ENCODE measurements at places on chromosomes 4 and X.
A peak's percentile ranks its signal among the peaks of the same experiment; 100 is the strongest.

DNA sequence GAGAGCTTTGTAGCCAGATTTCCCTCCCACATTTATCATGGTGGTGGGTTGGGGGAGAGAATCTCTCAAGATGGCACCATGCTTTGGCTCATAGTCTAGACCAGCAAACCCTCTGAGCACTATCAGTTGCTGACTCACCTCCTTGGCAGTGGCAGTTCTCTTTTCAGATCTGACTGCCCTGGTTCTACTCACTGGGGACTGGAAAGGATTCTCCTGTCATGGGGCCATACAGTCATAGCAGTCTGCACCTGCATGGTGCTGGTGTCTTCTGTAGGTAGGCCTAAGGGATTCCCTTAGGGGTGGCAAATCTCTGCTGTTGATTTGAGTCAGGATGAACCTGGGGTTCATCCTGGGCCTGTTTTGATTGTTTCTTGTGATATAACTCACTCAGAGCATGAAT is 2.6 kb downstream of the TEX13B start:
- DNase-seq = no peak

GRCh38 chr4:112410364-112410763 is 105.6 kb downstream of the NEUROG2 start:
- DNase-seq = no peak

DNA sequence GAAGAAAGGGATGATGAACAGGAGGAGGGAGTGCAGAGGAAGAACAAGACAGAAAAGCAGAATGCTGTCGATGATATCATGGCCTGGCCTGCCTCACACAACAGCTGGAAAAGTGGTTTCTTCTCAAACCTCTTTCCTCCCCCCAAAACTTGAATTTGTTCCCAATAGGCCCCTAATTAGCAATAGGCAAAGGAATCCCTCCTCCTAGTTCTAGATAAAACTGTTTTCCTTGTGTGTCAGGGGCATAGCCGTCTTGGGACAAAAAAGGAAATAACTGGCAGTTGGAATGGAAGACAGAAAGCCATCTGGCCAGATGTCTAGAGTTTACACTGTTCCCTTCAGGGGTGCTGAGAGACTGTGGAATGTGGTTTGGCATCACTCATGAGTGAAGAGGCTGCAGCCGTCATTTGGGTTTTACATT is 177.8 kb upstream of the C1QTNF7 start:
- no peak for DNase-seq

DNA sequence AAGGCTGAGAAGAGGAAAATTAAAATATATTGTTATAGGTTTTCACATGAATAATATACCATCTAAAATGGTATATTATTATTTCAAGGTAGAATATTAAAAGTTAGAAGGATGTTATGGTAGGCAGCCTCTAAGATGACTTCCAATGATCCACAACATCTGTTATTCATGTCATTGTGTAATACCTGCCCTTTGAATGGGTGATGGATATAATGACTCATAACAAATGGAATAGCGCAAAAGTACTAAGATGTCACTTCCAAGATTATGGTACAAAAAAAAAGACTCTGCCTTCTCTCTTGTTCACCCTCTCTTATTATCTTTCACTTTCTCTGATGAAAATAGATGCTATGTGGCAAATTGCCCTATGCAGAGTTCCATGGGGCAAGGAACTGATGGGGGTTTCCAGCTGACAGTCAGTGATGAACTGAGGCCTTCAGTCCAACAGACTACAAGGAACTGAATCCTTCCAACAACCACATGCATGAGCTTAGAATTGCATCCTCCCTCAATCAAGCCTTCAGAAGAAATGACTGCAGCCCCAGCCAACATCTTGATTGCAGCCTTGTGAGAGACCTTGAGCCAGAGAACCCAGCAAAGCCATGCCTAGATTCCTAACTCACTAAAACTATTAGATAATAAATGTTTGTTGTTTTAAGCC is 57.7 kb downstream of the HS6ST2 start:
- no peak for DNase-seq

DNA sequence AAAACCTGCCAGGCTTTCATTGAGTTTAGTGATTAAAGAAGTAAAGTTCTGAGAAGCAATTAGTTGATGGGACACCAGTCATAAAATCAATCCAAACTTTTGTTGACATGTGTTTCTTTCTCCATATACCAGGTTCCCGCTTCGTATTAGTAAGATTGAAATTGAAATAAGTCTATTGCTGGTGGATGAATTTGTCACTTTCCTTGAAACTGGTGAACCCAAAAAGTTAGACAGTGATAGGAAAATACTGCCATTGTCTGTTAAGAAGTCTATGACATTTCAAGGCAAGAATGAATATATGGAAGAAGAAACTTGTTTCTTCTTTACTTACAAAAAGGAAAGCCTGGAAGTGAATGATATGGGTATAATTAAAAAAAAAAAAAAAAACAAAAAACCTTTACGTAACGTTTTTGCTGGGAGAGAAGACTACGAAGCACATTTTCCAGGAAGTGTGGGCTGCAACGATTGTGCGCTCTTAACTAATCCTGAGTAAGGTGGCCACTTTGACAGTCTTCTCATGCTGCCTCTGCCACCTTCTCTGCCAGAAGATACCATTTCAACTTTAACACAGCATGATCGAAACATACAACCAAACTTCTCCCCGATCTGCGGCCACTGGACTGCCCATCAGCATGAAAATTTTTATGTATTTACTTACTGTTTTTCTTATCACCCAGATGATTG is at the start of gene CD40LG:
Gene CD40LG, plus strand, starts transcription at position 482 of the 684 bp plus-strand sequence. Its CDS starts 91 bp downstream, at position 573.
- no peak for DNase-seq

- DNase-seq = no peak
Measured at GRCh38 chr4:88533088-88533790, 9.7 kb upstream of the PYURF start.

- DNase-seq = no peak
Measured at GRCh38 chrX:72470532-72471223, 102.0 kb downstream of the HDAC8 start.

DNA sequence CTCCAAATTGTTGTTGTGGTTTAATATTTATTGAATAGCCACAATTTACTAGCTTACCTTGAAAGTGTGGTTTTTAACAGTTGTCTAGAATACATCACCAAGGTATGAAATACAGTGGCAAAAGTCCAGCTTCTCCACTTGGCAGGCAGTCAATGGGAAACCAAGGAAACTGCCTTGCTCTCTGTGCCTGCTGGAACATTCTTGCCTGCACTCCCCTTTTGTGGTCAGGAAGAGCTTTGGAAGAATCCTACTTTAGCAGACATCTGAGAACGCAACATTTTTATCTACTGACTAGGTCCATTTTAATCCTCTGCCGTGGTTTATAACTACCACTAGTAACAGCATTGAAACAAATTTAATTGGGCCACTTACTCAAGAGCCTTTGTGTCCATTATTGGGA is 64.5 kb downstream of the TENM3 start:
- no peak for DNase-seq

DNA sequence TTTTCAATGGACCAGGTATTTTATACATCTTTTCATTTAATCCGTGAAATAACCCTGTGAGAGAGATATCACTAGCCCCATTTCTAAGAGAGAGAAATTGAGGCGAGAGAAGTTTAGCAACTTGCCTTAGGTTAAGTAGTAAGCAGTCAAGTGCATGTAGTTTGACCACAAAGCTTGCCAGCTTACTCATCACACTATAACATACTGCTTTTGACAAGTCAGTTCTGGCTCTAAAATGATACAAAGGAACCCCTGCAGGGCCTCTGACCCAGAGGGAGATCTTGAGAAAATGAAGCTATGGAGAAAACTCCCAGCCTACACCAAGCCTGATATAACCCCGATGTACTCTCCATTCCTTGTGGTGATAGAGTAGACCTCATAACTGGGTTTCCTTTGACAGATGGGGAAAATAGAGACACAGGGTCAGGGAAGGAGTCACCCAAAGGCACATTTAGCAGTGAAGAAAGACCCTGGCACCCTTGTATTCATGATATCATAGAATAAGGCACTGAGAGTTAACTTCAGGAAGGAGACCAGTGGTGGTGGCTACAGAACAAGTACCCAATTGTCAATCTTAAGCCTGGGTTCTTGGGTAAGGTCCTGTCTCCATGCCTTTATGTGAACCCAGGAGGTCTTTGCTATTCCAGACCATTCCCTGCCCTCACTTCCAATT is 60.2 kb upstream of the MSN start:
- no peak for DNase-seq

- DNase-seq = no peak
Measured at GRCh38 chr4:89055157-89056080, 1.6 kb downstream of the FAM13A start.

GRCh38 chr4:8439914-8440491 is 520 bp downstream of the ACOX3 start:
- DNase-seq = peak; percentile 54

- DNase-seq = no peak
Measured at GRCh38 chrX:9890681-9891091, 76.5 kb upstream of the CLDN34 start.

DNA sequence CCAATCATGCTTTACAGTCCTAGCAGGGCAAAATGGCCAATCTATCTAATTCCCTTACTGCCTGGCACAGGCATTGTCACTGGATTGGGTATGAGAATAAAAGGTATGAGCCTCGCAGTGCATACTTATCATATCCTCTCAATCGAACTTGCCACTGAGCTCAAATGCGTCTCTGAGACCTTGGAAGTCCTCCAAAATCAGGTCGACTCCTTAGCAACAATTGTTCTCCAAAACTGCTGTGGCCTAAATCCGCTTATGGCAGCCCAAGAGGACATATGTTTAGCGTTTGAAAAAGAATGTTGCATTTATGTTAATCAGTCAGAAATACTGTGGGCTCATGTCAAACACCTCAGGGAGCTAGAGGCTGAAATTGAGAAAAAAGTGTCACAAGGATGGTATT is 69.7 kb downstream of the SPIN4 start:
- DNase-seq = no peak

DNA sequence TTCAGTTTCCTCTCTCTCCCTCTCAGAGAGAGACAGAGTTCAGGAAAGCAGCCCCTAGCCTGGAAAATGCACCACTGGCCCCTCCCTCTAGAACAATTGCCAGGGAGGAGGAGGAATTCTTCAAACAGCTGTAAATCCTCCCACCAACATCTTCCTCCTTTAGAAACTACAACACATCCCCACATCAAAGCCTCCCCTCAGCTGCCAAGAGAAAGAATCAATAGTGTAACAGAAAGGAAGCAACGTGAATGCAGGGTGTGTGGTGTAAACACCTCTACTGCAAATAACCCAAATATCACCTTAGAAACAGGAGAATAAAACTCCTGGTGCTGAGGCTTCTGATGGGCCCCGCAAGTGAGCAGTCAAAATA is 249.9 kb upstream of the GATB start:
- DNase-seq = no peak

DNA sequence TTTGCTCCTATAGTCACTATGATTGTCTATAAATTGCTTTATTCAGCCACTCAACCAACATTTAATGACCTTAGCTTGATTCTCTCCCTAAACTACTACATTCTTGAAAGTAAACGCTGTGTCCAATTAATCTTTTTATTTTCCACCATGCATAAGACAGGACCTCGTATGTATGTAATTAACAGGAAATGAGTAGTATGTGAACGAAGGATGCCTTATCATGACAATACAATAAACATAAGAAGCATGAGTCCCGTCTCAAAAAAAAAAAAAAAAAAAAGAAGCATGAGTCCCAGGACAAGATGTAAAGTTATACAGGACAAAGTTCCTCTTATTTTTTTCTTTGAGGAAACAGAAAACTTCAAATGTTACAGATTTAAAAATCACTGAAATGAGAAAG is 92.5 kb downstream of the PPP3CA start:
- no peak for DNase-seq

DNA sequence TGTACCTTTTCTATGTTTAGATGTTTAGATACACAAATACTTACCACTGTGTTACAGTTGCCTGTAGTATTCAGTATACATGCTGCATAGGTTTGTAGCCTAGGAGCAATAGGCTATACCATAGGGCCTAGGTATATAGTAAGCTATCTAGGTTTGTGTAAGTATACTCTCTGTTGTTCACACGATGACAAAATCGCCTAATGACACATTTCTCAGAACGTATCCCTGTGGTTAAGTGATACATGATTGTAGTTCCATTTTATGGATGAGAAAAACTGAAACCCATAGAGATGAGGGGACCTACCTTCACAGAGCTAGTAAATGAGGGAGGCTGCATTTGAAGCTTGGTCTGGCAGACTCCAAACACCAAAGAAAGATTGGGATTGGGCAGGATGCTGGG is 79.4 kb upstream of the EFNB1 start:
- DNase-seq = no peak

DNA sequence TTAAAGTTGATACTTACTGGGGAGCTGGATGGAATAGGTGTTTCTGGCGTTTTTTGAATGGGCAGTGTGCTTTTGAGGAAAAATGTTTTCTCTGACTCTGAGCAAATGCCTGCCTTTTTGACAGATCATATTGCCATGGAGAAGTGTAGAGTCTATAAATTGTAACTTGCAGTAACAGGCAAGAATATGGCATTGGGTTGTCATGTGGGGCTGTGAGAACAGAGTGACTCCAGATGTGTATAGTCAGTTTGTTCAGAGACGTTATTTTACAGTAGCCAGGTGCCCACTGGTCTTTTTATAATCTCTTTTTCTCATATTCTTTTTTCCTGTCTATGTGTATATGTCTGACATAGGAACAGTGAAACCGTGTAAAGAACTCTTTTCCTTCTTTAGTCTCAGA is 40.8 kb downstream of the RAPGEF2 start:
- no peak for DNase-seq

- no peak for DNase-seq
Measured at GRCh38 chrX:79078114-79078513, 66.4 kb upstream of the GPR174 start.

Measured in activated T-cell treated with anti-CD3 and anti-CD28 coated beads, Interleukin-2, amount 50 U/mL, for 24 hours (primary cell).